Activated gamma-delta T cell treated with anti-CD3 and anti-CD28 coated beads, Interleukin-2, amount 50 U/mL, for 16 hours (primary cell): ENCODE measurements at places on chromosomes 5 and 9.

DNA sequence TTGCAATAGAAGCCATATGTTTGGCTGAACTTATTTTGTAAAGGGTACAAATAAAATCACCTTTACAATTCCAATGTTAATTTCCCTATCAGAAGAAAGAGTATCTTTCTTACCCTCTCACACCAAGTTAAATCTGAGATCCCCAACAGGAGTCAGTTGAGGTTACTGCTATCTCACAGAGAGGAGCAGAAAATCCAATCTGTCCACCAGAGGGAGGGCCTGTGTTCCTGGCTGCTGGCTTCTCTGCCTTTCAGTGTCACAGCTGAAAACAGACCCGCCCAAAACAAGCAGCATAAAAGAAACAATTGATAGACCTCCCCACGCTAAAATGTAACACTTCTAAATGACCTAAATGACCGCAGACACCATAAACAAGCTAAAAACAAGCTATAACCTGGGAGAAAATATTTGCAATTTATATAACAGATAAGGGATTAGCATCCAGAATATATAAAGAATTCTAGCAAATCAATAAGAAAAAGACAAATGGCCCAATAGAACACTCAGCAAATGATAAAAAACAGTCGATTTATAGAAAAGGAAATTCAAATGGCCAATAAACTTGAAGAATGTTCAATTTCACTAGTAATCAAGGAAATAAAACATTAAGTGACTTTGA lies 24.5 kb upstream of the MVB12B start:
- DNase-seq: peak; percentile 19

- no peak for DNase-seq
These were observed at the start of gene ARID3C for GRCh38 chr9:34628656-34629490. TSS of gene ARID3C (minus strand) at chr9:34629066. CDS start at chr9:34628014, 1,052 bp downstream.

DNA sequence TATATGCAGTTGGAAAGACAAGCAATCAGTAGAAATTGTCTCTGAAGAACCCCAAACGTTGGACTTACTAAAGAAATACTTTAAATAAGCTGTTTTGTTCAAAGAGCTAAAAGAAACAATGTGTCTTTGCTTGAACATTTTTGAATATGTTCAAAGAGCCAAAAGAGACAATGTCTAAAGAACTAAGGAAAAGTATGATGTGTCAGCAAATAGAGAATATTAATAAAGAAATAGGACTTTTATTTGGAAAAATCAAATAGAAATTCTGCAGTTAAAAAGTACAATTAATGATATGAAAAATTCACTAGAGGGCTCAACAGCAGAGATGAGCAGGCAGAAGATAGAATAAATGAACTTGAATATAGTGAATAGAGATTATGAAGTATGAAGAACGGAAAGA lies 19.2 kb downstream of the TAS2R1 start:
- DNase-seq: no peak

DNA sequence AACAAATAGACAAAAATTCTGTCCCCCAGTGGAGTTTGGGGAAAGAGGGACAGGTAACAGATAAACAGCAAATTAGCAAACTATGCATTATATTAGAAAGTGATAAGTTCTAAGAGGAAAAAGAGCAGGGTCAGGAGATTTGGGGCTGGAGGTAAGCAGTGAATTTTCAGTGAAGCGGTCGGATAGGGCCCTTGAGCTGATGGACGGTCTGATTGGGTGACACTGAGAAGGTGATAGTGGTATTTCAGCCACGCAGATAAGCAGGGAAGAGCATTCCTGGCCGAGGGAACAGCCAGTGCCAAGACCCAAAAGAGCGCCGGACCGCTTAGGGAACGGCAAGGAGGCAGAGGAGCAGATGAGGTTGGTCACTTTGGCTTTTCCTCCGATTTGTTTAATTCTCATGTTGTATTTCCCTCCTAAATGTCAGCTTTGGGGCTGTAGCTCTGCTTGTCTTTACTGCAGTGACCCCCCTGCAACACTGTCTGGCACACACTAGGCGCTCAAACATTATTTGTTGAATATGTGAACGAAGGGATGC lies 1.1 kb upstream of the PTPN3 start:
- DNase-seq: no peak

GRCh38 chr5:154047324-154047723 lies 8.6 kb downstream of the MFAP3 start:
- no peak for DNase-seq
